CD4-positive, CD25-positive, alpha-beta regulatory T cell (primary cell): ENCODE measurements at places on chromosomes 1 and 21.

DNA sequence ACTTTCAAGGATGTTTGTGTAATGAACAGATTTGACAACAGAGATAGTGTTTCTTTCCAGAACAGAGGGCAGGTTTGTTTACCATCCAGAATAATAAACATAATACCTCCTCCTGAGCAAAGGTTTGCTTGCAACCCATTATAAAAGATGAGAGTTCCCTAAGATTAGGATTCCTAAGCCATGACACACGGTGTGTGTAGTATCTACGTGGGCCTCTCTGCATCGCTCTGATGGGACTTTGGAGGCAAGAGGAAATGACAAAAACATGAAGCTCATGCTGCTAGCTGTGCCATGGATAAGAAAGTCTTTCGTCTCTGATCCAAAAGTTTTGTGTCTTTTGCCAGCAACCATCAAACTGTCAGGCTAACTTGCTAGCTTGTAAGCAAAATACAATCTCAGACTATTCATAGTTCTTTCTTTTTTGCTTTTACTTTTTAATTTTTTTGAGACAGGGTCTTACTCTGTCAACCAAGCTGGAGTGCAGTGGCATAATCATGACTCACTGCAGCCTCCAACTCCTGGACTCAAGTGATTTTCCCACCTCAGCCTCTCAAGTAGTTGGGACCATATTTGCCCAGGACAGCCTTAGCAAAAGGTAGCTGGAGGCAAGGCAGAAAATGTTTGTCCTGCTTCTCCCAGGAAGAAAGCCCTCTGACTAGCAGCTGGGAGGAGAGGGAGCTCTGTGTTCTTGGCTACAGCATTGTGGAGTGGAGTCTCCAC is 81.1 kb downstream of the LHX4 start:
- DNase-seq, result no peak

DNA sequence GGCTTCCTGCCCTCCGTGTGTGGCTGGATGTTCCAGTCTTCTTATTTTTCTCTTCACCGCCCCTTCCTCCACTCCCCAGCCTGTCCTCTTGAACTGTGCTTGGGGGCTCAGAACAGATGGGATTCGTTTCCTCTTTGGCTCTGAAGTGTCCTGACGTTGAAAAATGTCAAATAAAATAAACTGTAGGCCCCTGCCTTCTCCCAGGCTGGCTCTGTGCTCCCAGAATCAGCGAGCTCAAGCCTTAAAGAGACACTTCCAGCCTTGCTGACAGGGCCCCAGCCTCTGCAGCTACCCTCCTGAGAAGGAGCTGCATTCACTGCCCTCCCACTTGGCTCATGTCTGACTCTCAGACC is 104.2 kb upstream of the IPO9 start:
- DNase-seq, result no peak

GRCh38 chr1:35725596-35725995 is 6.9 kb upstream of the C1orf216 start:
- DNase-seq, result no peak

GRCh38 chr1:7159116-7159781 is 374.0 kb downstream of the CAMTA1 start:
- no peak for DNase-seq

GRCh38 chr1:229089586-229090208 is 181.2 kb upstream of the RAB4A start:
- DNase-seq, result no peak

- no peak for DNase-seq
Measured at GRCh38 chr1:70091811-70092210, 113.6 kb downstream of the LRRC40 start.
